ENCODE measurements at places on chromosomes 16 and 17.
A peak's percentile ranks its signal among the peaks of the same experiment; 100 is the strongest.

DNA sequence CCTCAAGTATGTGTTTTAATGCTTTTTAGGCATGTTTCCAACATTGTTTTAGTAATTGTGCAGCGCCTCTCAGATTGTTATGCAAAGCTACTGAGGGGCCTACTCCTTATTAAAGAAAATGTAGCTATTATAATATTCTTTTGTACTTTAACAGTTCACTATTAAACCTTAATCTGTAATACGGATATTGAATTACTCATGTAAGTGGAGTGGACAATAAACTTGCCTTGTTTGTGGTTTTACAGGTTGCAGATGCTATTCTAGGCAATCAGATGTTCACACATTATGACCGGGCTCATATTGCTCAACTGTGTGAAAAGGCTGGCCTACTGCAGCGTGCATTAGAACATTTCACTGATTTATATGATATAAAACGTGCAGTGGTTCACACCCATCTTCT is 41.0 kb downstream of the PTRH2 start:
- no peak for DNase-seq

DNA sequence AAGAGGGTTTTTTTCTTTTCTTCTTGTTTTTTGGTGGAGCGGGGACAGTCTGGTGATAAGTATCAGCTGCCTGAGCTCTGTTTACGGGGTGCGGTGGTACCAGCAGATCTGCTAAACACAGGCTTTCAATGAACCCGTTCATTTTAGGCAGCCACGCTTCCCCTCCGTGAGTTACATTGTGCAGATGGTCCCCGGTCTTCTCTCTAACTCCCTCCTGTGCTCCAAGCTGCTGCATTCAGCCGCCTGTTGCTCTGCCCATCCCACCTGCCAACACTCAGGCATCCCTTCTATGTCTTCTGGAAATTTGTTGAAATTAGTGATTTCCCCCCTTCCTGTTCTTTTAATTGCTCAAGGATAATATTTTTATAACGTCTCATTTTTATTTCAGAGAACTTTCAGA is 82.1 kb upstream of the ELAC2 start:
- no peak for DNase-seq

- peak; percentile 89 for DNase-seq
These were observed 5.6 kb downstream of the CORO6 start for GRCh38 chr17:29617125-29617480.

DNA sequence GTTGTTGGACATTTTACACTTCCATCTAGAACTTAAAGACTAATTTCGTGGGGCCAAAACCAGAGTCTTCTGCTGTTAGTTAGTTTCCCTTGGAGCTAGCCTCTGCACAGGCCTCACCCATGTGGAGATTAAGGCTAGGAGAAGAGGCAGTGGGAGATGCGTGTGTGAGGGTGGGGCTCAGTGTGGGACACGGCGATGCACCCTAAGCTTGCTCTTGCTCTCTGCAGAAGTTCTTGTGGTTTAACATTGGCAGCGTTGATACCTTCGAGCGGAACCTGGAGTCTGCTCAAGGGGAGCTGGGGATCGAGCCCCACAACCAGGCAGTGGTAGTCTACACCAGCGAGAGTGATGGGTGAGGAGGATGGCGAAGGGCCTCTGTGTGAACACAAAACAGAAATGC is 34.0 kb downstream of the DBNDD1 start:
- no peak for DNase-seq

GRCh38 chr17:12995896-12996295 is 21.9 kb downstream of the ELAC2 start:
- DNase-seq = no peak

DNA sequence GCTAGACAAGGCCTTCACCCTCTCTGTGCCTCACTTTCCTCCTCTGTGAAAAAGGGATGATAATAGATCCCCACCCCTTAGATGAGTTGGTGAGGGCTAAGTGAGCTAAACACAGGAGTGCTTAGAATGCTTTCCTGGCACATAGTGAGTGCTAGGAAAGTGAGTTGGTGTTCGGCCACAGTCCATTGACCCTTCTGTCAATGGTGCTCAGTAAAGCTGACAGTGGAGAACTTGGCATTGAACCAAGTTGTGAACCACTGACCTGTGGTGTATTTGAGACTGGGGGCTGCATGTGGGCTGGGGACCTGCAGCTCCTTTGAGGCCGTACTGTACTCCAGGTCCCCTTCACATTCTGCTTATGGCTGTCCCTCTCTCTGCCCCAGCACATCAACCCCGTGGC is 4.8 kb downstream of the PLK1 start:
- no peak for DNase-seq

GRCh38 chr17:66682283-66682682 is 152.6 kb upstream of the CACNG5 start:
- DNase-seq = no peak

GRCh38 chr17:14745541-14745940 is 444.7 kb downstream of the HS3ST3B1 start:
- DNase-seq = no peak

DNA sequence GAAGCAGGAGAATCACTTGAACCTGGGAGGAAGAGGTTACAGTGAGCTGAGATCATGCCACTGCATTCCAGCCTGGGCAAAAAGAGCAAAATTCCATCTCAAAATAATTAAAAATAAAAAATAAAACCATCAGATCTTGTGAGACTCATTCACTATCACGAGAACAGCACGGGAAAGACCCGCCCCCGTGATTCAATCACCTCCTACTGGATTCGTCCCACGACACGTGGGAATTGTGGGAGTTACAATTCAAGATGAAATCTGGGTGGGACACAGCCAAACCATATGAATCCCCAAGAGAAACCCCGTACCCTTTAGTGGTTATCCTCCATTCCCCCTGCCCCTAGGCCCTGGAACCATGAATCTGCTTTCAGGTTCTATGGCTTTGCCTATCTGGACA is 15.4 kb upstream of the MGAT5B start:
- no peak for DNase-seq

DNA sequence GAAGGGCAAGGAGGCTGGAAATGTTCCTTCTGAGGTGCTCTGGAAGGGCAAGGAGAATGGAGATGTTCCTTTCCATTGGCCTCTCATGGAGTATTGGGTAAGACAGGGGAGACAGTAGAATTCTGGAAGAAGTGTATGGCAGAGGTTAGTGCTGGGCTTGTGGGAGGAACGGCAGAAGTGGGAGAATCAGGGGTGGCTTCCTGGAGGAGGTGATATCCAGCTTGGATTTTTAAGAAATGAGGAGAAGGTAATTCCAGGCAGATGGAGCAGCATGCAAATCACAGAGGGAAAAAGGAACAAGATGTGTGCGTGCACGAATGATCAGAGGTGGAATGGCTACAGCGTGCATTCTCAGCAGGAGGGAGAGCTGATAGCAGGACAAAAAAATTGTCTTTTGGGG is 45.1 kb upstream of the ASIC2 start:
- DNase-seq = no peak

DNA sequence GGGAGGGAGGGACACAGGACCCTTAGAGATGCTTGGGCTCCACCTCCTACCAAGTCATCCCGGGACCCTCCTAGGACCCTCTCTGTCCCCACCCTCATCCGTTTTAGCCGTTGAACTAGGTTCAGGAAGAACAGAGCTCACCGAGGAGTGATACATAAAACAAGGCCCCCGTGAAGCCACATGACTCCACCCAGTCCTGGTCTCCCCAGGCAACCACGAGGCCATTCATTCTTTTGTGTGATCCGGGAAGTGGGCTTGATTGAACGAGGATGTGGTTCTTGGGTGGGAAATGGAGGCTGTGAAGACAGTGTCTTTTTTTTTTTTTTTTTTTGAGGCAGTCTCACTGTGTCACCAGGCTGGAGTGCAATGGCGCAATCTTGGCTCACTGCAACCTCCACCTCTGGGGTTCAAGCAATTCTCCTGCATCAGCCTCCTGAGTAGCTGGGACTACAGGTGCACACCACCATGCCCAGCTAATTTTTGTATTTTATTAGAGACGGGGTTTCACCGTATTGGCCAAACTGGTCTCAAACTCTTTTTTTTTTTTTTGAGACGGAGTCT is 14.8 kb downstream of the TRARG1 start:
- peak; percentile 91 for DNase-seq

DNA sequence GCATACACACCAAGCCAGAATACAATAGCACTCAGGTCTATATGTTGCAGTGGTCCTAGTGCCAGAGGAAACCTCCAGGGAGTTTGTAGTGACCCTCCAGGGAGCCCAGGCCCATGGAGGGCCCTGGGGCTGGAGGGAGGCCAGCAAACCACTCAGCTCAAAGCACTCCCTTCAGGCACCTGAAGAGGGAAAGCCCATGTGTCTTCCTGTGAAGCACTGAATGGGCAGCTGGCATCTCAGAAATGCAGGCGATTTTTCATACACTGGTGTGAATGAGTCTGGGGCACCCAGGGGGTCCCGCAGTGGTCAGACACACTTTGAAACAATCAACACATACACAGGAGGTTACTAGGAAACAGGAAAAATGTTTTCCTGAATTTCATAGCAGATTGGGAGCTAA is 12.8 kb downstream of the TBC1D26 start:
- no peak for DNase-seq

- DNase-seq = no peak
These were observed 156.3 kb upstream of the ZKSCAN2 start for GRCh38 chr16:25413975-25414374.

DNA sequence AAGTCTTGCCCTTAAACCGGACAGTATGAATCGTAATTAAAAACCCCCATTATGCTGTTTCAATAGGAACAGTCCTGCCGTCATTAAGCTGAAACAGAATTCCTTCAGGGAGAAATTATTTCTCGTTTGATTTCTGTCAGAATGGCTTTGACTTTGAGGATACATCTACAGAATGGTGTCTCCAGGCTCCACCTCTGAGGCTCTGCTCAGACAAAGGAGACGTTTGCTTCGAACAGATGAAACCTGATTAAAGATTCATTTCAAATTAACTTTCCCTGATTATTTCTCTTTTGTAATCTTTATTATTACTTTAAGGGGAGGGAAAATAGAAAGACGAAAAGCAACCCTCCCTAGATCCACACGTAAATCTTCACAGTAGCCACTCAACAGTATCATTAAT is 106.9 kb downstream of the TMEM114 start:
- DNase-seq = no peak
